AG09319 (cell line): ENCODE measurements at places on chromosomes 3 and 15.

- peak; percentile 18 for DNase-seq
These were observed 28.9 kb upstream of the KLHL6 start for GRCh38 chr3:183584246-183584913.

- DNase-seq, result no peak
These were observed 262.1 kb downstream of the LPP start for GRCh38 chr3:188416041-188416440.

DNA sequence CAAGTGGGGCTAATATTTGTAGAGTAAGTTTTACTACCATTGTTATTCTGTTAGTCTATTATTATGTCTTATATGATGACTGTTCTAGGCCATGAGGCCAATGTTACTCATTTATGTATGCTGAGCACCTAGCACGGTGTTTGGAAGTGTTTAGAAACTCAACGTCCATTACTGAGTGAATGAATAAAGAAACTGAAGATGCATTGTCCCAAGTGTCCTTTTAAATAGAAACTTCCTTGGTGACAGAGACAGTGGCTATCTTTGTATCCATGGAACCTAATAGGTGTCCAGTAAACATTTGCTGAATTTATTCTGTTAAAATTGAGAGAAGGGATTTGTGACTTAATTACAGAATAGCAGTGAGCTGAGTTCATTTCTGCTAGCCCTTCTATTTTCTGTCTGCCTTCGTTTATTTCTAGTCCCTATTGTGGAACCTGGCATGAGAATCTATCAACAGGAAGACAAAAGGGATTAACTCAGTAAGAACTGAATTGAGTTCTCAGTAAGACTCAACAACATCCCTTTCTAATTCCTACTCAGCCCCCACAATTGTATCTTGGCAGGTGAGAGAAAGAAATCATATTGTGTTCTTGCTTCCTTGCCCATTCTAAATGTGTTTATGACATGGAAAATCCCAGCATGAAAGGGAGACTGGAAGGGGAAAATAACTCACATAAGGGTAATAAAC lies 246.6 kb upstream of the LRRC3B start:
- no peak for DNase-seq

DNA sequence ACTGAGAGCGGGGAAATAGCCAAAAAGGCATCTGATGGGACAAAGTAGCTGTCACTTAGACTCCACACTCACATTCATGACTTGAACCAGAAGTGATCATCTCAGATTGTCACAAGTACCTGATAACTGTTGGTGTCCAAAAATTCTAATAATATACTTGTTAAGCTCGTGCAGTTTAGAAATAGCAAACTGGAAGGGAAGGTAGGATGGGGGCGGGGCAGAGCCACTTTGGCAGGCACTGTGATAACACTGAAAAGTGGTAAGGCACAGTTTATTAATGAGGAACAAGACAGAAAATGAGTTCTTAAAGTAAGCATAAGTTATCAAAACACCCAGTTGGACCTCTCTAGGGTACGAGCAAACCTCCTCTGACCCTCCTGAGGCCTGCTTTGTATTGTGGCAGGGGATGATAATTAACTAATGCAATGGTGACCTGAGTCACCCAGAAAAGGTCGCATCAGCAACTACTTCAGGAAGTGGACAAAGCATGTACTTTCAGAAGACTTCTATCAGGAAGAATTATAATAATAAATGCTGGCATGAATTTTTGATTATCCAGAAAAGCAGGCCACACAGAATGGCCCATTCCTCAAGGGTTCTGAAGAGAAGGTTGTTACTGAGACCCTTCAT lies 54.4 kb downstream of the ADCY5 start:
- DNase-seq, result no peak

- DNase-seq, result no peak
These were observed 6.0 kb downstream of the LINS1 start for GRCh38 chr15:100595964-100596363.

GRCh38 chr3:68485051-68485450 lies 447.3 kb downstream of the TAFA4 start:
- DNase-seq, result no peak

- no peak for DNase-seq
These were observed 122.4 kb downstream of the NR1D2 start for GRCh38 chr3:24067483-24067882.

- no peak for DNase-seq
These were observed 101.9 kb upstream of the GALNT15 start for GRCh38 chr3:16072420-16073110.

DNA sequence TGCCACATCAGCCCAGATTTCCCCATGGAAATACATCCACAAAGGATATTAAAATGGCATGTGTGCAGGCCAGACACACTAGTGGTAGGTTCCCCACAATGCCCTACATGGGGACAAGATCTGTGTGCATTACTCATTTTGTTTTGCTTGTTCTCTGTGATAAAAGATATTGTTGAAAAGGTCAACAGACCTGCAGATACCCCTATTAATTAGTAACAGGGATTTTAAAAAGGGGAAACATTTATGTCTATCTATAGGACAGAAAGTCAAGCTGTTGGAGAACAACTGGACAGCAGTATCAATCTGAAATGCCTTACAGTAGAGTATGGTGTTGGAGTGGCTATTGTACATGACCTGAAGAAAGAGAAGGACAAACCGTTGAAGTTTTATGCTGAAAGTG lies 596.0 kb upstream of the GRM7 start:
- DNase-seq, result no peak

GRCh38 chr15:28125673-28126651 lies 26.8 kb upstream of the OCA2 start:
- peak; percentile 10 for DNase-seq

- DNase-seq, result no peak
These were observed 29.5 kb downstream of the CCDC12 start for GRCh38 chr3:46946856-46947545.

DNA sequence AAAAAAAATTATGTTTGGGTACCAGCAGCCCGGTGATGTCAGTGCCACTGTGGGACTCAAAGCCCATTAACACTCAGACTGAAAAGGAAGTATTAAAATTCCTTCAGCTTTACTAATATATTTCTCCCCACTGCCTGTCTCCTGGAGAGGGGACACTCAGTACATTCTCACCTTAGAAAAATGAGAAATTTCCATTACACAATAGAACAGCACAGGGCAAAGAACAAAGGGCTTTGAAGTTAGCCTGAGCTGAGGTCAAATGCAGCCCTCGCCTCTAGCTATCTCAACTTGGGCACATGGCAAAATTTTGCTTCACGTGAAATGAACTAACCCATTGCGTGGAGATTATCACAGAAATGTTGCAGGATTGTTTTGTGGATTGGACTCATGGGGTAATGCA lies 80.8 kb downstream of the RARB start:
- DNase-seq, result no peak

GRCh38 chr15:66017792-66018487 lies 148.6 kb downstream of the RAB11A start:
- no peak for DNase-seq

DNA sequence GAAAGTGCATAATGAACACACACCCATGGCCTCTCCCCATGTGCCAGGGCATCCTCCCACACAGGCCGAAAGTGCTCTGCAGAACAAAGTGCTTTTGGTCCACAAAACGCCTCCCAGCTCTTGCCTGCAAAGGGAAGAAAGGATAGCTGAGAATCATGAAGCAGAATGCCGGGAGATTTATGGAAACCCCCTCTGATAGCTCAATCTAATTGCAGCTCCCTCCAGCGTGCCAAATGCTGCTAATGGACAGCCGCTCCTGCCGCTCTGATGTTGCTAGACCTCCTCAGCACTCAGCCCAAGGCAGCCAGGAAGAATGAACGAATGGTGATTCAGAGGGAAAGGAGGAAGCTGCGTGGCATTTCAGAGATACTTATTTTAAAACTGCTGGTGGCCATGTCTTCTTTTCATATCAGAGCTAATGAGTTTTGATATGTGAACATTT lies 145.3 kb downstream of the TJP1 start:
- no peak for DNase-seq

DNA sequence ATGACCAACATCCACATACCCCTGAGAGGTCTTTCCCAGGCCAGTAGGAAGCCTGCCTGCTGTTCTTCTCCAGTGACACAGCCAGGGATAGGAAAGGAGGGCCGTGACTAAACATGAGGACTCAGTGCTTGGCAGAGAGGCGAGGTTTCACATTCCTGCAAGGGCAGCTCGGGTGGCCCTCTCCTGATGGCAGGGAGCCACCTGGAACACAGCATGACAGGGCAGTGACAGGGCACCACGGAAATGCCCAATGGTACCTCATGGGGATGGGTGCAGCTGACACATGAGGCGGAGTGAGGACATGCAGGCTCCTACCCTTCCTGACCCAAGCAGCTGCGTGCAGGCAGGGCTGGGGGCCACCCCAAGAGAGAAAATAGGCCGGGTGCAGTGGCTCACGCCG lies 7.4 kb upstream of the TGM5 start:
- DNase-seq, result no peak

DNA sequence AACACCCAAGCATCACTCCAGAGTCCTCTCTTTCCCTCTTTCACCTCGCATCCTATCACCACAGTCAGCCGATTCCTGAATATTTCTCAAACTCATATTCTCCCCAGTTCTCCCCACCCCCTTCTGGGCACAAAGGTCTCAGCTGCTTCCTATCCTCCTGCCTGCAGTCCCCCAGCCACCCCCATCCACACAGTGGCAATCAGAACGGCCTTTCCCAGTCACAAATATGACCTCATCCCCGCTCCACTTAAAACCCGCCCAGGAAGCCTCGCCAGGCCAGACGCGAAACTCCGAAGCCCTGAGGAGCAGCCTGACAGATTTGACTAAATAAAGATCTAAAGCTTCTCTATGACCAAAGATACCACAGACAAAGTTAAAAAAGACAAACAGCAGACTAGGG lies 49.9 kb upstream of the LINGO1 start:
- DNase-seq, result no peak

DNA sequence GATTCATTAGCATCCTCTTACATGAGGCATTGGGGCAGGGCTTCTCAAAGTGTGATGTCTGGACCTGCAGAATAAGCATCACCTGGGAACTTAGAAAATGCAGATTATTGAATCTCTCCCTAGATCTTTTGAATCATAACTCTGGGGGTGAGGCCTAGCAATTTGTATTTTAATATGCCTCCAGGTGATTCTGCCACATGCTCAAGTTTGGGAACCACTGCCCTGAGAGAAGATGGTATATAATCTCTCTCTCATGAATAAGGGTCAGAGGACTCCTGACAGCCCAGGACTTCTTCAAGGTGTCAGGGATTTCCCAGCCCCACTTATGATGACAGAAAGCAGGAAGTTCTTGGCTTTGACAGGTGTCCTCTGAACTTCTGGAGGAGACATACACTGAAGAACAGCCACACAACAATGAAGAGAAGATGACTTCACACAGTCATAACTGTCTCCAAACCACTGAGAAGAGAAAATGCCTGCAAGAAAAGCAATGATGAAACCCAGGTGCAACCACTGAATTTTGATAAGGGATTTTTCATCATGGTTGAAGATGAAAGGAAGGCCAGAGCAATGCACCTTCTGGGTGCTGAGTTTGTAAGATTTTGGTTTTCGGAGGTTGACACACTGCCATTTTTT lies 211.9 kb upstream of the MRPL3 start:
- DNase-seq, result no peak

DNA sequence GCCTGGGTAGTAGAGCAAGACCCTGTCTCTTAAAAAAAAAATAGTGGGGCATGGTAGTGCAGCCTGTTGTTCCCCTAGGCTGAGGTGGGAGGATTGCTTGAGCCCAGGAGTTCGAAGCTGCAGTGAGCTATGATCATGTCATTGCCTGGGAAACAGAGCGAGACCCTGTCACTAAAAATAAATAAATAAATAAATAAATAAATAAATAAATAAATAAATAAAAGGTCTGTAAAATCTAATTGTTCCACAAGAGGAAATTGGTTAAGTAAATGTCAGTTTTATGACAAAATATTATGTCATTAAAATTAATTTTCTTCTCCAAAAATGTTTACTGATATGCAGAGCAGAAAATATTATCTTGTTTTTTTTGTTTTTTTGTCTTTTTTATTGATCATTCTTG lies 5.3 kb downstream of the CRELD1 start:
- no peak for DNase-seq

DNA sequence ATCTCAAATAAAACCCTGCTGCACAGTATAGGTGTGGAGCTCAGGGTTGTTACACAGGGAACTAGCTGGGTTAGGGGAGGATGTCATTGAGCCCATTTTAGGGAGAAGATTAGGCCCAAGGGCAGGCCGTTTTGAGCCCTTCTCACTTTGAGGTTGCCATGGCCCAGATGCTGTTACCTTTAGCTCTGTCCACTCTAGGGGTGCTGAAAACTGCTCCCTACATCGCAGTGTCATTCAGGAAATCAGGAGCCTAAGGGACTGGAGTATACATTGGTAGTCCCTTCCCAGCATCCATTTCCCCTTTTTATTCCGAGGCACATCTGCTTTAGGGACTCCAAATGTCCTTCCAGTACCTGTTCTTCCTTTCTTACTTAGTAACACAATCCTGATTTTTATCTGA lies 79.0 kb upstream of the SELENOK start:
- no peak for DNase-seq

DNA sequence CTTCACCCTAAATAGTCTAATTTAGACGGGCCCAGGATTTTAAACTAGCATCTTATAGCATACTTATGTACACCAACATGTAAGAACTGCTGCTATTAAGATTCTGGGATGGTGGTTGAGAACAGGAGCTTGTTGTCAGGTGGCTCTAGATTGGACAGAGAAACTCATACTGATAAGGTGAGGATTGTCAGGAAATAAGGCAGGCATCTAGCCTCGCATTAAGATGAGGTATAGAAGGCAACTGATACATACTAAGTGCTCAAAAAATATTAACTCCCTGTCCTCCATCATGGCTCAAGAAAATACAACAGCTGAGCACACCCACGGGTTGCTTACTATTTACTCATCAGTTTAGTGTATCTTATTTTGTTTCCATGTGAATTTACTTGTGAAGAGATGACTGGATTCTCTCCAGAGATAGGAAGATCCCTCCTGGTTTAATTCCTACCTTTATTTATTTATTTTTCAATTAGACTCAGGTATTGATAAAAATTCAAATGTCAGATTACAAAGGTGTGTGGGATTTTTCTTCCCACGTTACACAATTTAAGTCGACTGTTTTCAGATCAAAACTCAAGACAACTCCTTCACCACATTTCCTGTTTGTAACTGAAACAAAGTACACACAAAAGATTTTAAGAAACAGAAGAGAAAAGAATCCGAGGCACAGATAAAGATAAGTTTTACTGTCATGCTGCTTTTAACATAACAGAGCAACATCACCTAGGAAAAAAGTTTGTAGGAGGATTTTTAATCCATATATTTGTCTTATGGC lies at the start of gene TRAT1:
Gene TRAT1, plus strand, starts transcription at position 664 of the 775 bp plus-strand sequence. CDS start 142 bp downstream, outside the sequence.
- no peak for DNase-seq

- DNase-seq, result no peak
These were observed 49.4 kb downstream of the CHCHD6 start for GRCh38 chr3:126753191-126754160.

DNA sequence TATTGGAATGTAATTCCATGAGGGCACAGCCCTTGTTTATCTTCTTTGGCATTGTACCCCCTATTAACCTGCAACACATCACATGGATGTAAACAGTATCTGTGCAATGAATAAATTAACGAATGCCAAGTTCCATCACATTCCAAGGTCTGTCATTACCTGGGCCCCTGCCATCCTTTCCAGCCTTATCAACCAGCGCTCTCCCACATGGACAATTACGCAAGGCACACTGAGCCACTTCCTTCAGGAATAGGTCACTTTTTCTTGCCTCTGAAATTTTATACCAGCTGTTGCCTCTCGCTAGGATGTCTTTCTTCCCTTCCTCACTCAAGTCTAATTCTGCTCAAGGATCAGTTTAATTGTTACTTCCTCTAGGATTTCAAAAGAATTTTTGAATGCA lies 1051.8 kb upstream of the CFAP20DC start:
- no peak for DNase-seq
